ENCODE measurements at places on chromosomes 3 and 15.

GRCh38 chr15:58521293-58521991 is 89.7 kb downstream of the LIPC start:
- no peak for DNase-seq

DNA sequence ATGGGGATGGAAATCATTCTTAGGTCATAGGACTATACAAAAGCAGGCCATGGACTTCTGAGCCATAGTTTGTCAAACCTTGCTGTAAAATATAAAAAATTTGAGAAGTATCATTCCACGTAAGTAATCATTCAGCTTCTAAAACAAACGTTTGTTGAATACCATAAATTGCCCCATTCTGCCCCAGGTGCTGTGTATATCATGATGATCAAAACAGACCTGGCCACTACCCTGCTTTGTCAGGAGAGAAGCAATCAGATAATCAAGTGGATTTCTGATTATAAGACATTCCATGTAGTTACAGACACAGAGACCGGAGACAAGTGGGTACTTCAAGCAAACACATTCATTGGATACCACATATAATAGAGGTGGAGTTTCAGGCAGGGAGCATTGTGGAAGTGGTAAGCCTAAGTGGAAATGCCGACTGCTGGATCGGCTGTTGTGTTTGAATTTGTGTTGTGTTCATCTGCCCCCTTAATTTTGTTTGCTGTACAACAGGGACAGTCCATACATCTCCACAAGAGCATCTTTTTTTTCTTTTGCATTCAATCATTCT is 61.7 kb downstream of the TGFBR2 start:
- DNase-seq: no peak

- no peak for DNase-seq
Observed at GRCh38 chr3:59824876-59825275, 775.1 kb upstream of the CFAP20DC start.

- DNase-seq: no peak
Observed at GRCh38 chr15:60994963-60995475, 234.1 kb downstream of the RORA start.

DNA sequence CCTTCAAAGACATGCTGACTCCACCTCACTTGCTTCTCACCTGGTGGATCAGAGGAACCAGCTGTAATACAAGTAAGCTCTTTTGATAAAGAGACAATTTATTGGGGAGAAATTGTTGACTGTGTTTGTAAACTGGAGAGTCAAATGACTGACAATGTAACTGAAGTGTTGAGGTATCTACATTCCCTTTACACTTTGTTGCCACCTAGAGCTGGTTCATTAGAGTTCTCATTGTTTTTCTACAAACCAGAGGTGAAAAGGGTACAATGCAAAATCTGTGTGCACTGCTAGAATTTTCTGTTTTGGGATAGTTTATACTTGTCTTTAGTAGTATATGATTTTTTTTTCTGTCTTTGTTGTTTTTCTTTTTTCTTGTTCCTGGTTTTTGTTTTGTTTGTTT is 8.7 kb upstream of the LRRC58 start:
- no peak for DNase-seq

DNA sequence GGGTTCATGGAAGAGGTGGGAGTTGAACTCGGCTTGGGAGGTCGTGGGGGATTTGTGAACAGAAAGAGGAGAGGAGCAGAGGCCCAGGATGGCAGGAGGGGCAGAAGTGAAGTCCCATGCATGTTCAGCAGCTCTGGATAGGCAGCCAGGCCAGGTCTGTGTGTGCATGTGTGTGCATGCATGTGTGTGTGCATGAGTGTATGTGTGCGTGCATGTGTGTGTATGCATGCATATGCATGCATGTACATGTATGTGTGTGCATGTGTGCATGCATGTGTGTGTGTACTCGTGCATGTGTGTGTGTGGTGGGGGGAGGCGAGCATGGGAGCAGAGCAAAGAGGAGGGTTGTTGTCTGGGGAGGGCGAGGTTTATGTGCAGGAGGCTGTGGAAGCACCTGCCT is 178.4 kb downstream of the RPLP1 start:
- DNase-seq: no peak

DNA sequence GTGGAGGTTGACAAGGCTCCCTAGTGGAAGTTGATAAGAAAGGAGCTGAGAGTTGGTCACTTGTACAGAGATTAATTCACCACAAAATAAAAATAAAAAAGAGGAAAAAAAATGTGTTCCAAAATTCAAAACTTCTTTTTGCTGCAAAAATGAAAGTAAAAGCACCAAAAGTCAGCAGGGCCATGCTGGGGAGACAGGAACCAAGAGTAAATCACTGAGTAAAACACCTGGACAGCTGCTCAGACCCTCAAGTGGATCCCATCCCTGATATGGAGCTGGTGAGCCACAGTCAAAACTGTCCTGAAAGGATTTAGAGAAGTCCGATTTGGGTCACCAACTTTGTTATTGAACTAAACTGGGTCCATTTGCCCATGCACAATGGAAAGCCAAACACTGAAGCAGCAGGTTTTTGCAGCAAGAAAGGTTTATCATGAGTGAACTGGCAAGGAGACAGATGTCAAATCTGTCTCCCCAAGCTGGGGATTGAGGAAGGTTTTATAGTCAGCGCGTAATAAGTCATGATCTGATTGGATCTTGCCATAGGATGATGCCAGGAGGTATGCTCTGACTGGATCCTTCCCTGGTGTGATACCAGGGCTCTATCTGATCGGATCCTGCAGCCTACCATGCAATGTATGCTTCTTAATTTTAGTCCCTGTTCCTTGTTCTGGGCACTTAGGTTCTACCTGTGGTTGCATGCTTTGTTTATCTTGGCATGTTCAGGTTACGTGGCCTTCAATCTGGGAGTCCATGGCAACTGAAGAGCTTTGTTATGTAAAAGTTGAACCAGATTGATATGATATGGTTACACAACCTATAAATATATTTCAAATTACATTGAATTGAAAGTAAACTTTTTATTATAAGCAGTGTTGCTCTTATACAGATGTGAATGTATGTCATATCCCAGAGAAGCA is 313.2 kb downstream of the POLQ start:
- no peak for DNase-seq

DNA sequence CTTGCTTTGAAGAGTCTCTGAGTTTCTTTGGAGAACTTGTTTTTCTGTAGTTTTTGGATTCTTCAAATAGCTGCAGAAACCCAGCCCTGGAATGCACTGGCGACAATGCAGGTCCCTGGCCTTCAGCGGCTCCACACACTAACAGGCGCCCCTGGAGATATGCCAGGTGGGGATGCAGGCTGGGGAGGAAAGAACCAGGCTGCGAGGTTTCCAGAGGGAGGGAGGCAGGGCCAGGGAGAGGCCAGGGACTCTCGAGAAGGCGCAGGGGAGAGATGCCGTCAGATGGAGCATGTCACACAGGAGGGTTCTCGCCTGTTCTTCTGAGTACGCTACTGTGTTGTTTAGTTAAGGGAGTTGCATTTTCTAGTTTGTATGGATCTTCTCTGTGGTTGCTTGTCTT is 283.1 kb downstream of the GABRG3 start:
- no peak for DNase-seq

GRCh38 chr15:80483725-80484161 is 79.6 kb downstream of the ARNT2 start:
- no peak for DNase-seq

DNA sequence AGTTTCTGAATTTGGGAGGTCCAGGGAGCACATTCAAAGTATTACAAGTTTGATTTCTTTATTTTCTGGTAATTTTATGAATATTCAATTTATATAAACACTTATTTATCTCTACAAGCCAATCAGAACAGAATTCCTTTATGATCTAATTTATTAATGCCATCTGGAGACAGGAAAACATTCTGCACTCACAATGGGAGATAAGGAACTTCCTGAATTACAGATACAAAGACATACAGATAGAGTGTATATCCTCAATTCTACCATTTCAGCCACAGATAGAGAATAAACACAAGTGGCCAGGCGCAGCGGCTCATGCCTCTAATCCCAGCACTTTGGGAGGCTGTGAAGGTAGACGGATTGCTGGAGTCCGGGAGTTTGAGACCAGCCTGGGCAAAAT is 86.0 kb downstream of the IQCH start:
- no peak for DNase-seq

DNA sequence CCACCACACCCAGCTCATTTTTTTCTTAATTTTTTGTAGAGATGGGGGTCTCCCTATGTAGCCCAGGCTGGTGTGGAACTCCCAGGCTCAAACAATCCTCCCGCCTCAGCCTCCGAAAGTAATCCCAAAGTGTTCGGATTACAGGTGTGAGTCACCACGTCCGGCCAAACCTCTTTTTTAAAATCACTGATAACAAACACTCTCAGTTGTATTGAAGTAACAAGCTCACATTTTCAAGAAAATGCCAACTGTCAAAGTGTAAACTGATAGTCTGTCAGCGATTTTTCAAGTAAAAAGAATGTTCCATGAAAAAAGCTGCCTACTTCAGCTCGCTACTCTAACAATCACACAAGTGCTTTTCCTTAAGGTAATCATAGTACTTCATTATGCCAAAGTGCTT is 33.4 kb downstream of the UBXN7 start:
- no peak for DNase-seq

DNA sequence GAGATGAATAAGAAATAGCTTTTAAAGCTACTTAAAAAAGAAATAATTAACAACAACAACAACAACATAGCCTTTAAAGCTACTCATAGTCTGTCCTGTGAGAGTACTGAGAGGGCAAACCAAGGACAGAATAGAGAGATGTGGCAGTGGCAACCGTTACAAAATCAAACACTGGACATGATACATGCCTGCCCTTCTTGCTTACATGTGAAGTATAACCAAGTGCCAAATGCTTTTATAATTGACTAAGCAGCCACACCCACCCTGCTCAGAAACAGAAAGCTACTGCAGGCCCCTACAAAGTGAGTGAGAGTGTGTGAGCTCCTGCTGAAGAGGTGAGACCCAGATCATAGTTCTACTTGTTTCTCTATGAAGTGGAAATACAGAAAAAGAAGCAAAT is 38.4 kb downstream of the NDUFB4 start:
- DNase-seq: no peak

GRCh38 chr3:191340966-191341365 is 10.6 kb upstream of the UTS2B start:
- DNase-seq: no peak

DNA sequence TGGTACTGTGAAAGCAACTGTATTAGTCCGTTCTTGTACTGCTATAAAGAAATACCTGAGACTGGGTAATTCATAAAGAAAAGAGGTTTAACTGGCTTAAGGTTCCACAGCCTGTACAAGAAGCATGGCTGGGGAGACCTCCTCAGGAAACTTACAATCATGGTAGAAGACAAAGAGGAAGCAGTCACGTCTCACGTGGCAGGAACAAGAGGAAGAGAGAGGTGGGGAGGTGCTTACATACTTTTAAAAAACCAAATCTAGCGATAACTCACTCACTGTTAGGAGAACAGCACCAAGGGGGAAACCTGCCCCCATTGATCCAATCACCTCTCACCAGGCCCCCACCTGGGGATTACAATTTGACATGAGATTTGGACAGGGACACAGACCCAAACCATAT is 48.9 kb downstream of the IQGAP1 start:
- no peak for DNase-seq

DNA sequence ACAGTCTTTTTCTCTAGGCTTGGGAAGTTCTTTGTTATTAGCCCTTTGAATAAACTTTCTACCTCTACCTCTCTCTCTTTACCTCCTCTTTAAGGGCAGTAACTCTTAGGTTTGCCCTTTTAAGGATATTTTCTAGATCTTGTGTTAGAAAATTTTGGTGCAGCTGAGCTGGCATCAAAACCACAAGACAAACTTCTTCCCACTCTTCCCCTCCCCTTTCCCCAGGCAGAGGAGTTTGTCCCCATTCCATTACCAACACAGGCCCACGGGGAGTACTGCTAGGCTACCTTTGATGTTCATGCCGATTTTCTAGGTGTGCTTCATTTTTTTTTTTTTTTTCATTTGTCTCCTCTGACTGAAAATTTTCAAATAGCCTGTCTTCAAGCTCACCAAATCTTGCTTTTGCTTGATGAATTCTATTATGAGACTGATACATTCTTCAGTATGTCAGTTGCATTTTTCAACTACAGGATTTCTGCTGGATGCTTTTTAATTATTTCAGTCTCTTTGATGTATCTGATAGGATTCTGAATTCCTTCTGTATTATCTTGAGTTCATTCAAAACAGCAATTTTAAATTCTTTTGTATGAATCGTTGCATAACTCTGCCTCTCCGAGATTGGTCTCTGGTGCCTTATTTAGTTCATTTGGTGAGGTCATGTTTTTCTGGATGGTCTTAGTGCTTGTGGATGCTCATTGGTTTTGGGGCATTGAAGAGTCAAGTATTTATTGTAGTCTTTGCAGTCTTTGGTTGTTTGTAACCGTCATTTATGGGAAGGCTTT is 112.0 kb downstream of the UBE2E2 start:
- no peak for DNase-seq

DNA sequence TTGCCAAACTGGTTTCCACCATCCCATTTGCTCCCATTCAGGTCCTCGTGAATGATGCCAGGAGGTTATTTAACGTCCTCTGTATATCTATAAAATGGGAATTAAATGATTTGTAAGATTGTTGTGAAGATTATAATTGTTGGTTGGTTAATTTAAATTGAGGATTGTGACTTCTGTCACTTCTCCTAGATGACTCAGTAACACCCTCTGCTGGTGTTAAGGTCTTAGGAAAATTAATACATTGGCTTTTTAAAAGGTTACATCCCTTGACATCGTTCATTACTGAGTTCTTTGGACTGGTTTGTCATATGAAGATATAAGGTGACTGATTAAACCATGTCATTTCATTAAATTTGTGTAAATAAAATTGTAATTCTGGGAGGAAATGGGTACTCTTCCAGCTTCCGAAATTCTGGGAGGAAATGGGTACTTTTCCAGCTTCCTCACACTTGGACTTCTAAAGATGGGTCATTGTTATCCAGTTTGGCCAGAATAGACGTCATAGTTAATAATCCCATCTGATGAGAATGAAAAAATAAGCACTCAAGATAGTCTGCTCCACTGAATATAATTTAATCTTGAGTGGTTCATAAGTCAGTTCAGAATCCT is 33.3 kb upstream of the PAQR5 start:
- no peak for DNase-seq

GRCh38 chr3:46462111-46462510 is 2.6 kb downstream of the LTF start:
- no peak for DNase-seq

DNA sequence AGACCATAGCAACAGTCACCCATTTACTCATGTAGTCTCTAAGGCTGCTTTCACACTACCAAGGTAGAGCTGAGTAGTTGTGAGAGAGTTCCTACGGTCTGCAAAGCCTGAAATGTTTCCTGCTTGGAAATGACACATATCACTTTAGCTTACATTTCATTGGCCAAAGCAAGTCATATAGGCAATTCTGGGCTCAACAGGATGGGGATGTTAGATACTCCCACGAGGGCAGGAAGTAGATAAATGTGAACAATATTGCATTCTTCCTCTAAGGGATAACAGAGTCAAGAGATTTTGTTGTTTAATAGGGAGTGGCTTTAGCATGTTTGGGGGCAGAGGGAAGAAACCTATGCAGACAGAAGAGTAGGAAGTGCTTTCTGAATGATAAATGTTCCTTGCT is 355.6 kb upstream of the THRB start:
- DNase-seq: no peak

GRCh38 chr3:55156851-55157650 is 229.2 kb upstream of the LRTM1 start:
- DNase-seq: no peak
